NCI-H1092 treated with DMSO at 0.1 percent for 48 hours (cell line): ENCODE measurements at places on chromosomes 5 and 9.

DNA sequence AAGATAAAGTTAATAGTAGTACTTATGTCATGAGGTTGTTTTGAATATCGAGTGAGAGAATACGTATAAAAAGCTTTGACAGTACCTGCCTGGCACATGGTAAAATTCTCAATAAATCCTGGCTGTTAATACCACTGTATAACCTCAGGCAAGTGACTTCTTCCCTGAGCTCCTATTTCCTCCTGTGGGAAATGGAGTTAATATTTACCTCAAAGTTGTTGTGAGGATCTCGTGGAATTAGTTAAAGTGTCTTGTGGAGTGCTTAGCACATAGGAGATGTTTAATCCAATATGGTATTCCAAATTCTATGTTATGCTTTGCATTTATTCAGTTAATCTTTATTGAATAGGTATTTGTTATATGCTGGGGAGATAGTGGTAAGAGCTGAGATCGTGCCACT lies 18.5 kb downstream of the FOCAD start:
- no peak for DNase-seq

GRCh38 chr5:89851911-89852310 lies 557.6 kb downstream of the CETN3 start:
- DNase-seq, result no peak

- DNase-seq, result no peak
These were observed 8.9 kb downstream of the FLT4 start for GRCh38 chr5:180640611-180640860.

GRCh38 chr5:143495110-143495509 lies 91.6 kb upstream of the NR3C1 start:
- DNase-seq, result no peak

GRCh38 chr5:176646707-176647029 lies 616 bp upstream of the TSPAN17 start:
- DNase-seq, result no peak

DNA sequence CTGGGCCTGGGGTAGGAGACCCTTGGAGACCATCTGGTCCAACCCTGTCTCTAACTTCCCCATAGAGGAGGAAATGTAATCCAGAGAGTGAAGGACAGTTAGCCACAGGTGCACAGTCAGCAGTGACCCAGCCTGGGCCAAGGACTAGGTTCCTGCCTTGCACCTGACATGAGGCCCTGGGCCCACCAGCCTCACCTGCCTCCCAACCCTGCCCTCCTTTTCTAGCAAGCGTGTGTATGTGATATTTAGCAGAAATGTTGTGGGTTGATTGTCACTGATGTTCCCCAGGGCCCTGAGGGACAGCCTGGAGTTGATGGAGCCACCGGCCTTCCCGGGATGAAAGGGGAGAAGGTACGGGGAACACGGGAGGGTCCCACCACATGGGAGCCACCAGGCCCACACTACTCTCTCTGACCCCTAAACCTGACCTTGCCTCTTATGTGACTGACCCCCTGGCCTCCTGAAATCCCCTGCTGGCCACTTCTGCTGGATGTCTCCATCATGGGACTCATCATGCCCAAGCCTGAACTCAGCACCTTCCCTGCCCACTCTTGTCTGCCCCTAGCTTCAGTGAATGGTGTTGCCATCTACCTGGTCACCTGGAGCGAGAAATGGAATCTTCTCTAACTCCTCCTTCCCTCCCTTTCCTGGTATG lies 79.2 kb upstream of the TGFBR1 start:
- no peak for DNase-seq

DNA sequence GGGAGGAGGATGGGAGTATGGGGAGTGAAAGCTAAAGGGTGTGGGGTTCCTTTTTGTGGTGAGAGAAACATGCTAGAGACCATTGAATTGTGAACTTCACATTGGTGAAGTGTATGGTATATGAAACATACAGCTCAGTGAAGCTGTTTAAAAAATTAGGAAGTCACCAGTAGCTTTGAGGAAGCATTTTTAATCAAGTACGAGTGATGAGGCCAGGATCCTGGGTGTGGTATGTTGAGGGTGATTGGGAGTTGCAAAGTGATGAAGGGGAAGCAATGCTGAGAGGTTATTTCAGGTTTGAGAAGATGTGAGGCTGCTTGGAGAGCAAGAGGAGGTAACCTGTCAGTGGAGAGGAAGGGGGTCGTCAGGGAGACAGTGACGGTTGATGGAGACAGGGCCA lies 22.7 kb upstream of the CLK4 start:
- no peak for DNase-seq

DNA sequence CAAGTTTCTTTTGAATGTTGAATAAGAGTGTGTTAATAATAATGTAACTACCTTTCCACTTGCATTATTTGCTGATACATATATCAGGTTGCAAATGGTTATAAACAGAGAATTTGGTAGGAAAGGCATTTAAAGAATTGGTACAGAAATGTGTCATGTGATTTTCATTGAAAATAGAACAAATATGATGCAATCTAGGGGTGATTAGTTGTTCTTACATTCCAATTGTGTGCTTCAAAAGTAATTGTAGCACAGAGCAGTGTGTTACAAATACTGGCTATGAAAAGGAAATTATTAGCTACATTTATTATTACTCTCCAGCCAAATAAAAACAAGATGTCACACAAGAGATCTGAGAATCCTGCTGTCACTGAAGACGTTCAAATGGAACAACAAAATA lies 61.8 kb upstream of the PRDM9 start:
- no peak for DNase-seq

DNA sequence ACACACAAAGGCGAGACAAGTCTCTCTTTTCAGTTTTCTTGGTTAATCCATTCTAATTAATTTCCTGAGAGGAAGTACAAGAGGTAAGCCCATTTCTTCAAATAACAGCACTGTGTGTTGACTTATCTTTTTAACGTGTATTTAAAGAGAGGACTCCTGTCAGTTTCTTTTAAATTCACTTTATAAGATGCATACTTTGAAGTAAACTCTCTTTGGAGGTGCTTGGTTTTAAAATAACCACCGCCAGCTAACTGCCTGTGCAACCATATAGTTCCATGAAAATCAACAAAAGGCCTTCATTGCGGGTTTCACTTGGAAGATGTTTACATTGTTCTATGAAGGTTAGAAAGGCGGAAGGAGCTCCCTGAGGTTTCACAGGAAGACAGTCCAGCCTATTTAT lies 13.1 kb upstream of the SERINC5 start:
- DNase-seq, result no peak

DNA sequence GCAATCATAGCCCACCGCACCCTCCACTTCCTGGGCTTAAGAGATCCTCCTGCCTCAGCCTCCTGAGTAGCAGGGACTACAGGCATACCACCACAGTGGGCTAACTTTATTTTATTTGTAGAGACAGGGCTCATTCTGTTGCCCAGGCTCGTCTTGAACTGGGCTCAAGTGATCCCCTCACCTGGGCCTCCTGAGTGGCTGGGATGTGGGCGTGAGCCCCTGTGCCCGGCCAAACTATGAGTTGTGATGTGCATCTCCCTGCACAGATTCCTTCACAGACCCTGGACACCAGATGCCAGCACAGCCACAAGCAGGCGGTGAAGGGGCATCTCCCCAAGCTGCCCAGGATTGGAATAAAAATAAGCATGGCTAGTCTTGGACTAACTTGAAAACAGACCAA lies 244.9 kb upstream of the IRX1 start:
- no peak for DNase-seq

- DNase-seq, result no peak
These were observed 184.5 kb downstream of the EBF1 start for GRCh38 chr5:158915216-158915615.

DNA sequence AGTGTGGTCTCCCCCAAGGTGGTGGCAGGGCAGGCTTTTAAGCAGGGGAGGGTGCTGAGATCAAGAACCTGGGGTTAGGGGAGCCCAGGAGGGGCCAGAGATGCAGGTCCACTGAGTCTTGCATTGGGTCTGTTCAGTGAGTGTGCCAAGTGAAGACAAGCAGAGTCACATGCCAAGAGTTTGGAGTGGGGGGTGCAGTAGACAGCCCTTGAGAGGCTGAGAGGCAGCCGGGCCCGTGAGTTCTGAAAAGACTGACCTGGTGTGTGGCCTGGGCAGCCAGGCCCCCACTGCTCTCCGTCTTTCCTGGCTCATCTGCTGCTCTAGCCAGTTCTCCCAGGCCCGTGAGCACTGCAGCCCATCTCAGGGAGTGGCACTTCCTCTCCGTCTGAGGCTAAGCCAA lies 120.0 kb downstream of the DAB2IP start:
- DNase-seq, result no peak

- no peak for DNase-seq
These were observed 32.9 kb downstream of the PALM2AKAP2 start for GRCh38 chr9:109812818-109813281.

DNA sequence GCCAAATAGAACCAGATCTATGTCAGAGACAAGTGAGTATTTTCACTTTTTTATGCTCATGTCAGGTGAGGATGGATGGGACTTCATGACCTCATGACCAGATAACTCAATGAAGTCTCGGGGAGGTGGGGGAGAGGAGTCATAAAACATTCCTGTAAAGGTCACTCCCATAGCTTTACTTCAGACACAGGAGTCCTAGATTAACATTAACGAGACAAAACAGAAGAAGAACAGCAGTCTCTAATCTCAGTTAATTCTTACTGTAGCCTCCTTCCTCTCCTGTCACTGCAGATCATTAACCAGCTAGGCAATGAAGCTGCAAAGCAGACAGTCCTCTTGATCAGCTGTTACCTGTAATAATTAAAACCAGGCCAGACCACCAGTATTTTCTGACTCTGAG lies 11.2 kb downstream of the CRHBP start:
- no peak for DNase-seq

DNA sequence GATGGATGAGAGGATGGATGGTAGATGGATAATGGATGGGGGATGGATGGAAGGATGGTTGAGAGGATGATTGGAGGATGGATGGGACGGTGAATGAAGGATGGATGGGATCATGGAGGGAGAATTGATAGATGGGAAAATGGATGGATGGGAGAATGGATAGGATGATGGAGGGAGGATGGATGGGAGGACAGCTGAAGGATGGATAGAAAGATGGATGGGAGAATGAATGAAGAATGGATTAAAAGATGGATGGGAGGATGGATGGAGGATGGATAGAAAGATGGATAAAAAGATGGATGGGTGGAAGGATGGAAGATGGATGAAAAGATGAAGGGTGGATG lies 218.3 kb upstream of the IER5L start:
- DNase-seq, result no peak

GRCh38 chr5:95923918-95924544 lies 37.6 kb downstream of the ELL2 start:
- DNase-seq, result no peak

GRCh38 chr5:33721491-33722200 lies 170.1 kb downstream of the ADAMTS12 start:
- DNase-seq, result no peak

- peak; percentile 69 for DNase-seq
These were observed 110.0 kb upstream of the LPCAT1 start for GRCh38 chr5:1633605-1634336.

- no peak for DNase-seq
These were observed 197.0 kb upstream of the NMUR2 start for GRCh38 chr5:152601806-152602732.

GRCh38 chr9:127185931-127186781 lies 63.7 kb upstream of the ANGPTL2 start:
- no peak for DNase-seq

DNA sequence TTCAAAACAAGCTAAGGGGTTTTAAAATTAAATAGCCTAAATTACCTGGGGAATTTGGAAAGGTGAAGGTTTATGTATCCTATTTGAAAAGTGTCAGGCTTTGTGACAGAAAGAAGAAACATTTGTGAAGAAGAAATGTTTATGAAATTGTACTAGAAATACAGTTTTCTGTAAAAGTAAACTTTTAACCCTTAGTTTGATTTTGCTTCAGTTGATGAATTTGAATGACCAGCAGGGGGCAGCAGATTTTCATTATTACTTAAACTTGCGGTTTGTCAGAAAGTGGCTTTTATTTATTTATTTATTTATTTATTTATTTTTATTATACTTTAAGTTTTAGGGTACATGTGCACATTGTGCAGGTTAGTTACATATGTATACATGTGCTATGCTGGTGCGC lies 58.1 kb downstream of the NNT start:
- no peak for DNase-seq

DNA sequence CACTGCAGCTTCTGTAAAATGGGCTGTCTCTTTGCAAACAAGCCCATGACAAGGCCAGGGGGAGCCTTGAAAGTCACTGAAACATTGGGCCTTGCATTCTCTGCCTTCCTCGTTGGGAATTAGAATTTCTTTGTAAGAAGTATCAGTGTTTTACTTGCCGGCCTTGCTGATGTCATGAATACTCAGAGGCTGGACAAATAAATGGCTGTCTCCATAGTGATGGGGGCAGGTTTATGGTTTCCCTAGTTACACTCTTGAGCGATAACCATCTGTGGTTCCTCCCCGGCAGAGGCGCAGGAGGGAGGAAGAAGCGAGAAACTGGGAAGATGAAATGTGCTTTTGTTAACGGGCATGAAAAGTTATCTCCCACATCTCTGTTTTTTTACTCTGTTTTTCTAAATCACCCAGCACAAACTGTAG lies 272.7 kb upstream of the PANK3 start:
- no peak for DNase-seq

- DNase-seq, result no peak
These were observed 261.9 kb downstream of the GADD45G start for GRCh38 chr9:89866701-89867100.

DNA sequence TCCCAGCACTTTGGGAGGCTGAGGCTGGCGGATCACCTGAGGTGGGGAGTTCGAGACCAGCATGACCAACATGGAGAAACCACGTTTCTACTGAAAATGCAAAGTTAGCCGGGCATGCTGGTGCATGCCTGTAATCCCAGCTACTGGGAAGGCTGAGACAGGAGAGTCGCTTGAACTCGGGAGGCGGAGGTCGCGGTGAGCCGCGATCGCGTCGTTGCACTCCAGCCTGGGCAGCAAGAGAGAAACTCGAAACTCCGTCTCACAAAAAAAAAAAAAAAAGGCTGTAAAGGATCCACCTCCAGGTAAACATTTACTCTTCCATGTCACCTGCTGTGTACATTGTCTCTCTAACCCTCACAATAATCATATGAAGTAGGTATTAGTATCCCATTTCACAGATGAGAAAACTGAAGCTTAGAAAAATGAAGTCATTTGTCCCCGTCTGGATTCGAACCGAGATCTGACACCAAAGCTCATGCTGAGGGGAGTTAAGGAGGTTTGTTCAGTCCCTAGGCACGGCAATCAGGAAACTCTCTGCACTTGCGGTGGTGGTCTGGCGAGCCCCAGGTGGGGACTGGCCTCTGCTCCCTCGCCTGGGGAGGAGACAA lies 494 bp upstream of the DOCK2 start:
- no peak for DNase-seq

GRCh38 chr9:126690431-126691051 lies 76.8 kb downstream of the LMX1B start:
- peak; percentile 3 for DNase-seq

- no peak for DNase-seq
These were observed 168.5 kb downstream of the EPB41L4A start for GRCh38 chr5:112250551-112250950.

DNA sequence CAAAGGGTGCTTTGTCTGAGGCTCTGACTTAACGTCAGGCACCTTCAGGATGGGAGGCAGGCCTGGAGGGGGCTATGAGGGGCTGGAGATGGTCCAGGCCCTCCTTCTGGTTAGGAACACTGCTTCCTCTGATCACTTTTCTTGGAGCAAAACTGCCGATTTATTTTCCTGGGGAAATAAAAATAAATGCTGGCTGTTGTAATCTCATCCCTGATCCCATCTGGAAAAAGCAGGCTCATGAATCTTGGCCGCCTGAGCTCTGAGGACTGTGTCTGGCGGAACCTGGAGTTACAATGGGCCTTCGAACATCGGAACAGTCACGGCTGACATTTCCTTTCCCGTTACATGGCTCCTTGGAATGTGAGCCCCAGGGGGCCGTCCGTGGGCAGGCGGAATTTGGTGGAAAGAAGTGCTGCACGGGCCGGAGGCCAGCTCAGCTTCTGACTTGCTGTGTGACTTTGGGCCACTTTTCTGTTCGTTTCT lies 157.8 kb downstream of the RGS3 start:
- no peak for DNase-seq
